ENCODE measurements at places on chromosomes 1 and 21.
A peak's percentile ranks its signal among the peaks of the same experiment; 100 is the strongest.

- peak; percentile 36 for DNase-seq
Measured at GRCh38 chr1:14039582-14040430, 339.8 kb downstream of the PRDM2 start.

- no peak for DNase-seq
Measured at GRCh38 chr1:168134642-168135041, 2.1 kb downstream of the GPR161 start.

GRCh38 chr1:25958465-25958864, 39.4 kb downstream of the PAFAH2 start:
- DNase-seq = peak; percentile 78

- no peak for DNase-seq
Measured at GRCh38 chr21:43187715-43188114, 18.9 kb downstream of the CRYAA start.

DNA sequence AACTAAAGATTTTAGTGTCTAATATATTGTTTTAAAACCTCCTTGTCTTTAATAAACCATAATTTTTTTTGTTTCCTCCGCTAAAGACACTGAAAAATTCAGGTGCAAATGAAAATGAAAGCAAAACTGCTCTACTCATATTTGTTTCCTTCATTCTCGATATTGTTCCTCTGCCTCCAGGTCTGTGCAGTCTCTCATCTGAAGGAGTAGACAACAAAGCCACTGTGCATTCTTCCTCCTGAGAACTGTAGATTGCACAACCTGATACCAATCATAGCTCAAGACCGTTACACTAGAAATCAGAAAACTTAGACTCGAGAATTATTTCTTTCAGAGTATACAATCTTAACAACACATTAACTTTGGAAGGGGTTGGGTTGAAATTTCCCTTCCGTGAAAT, 373.1 kb upstream of the CXADR start:
- DNase-seq = no peak

GRCh38 chr1:23699280-23700179, 7.9 kb downstream of the RPL11 start:
- peak; percentile 29 for DNase-seq

GRCh38 chr1:91804546-91805023, 81.4 kb downstream of the TGFBR3 start:
- peak; percentile 92 for DNase-seq

- peak; percentile 76 for DNase-seq
Measured at GRCh38 chr21:16194095-16194787, 464.5 kb downstream of the USP25 start.

GRCh38 chr1:7006996-7007871, 222.0 kb downstream of the CAMTA1 start:
- DNase-seq = no peak

DNA sequence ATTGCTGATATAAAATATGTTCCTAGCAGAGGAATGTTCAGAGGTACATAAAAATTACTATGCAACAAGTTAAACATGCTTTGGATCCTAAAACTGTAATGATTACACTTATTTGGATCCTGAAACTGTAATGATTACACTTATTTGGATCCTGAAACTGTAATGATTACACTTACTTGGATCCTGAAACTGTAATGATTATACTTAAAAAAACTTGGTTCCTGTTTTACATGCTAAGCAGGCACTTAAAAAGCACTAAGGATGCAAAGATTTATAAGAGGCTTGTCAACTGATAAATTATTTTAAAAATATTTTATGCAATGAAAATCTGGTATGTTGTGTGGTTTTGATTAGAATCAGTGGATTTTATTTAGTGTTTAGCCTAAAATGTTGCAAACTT, 47.7 kb downstream of the ZNHIT6 start:
- DNase-seq = no peak

- peak; percentile 14 for DNase-seq
Measured at GRCh38 chr1:100266741-100267140, 725 bp downstream of the RTCA start.

DNA sequence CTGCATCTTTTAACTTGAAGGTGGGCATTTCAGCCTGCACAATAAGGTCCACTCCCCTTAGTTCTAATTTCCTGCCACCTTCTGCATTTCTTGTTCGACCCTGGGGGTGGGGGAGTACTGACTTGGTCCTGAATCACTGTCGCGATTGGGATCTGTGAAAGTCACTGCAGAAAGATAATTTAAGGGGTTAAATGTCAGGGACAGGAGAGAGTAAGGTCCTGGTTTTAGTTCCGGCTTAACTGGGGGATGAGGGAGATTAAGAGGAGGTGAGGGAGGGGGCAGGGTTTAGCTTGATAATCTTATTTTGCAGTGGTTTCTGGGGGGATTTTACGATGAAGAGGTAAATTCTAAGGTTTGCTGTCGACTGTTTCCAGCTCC, 128.1 kb downstream of the MRPS6 start:
- DNase-seq = no peak

DNA sequence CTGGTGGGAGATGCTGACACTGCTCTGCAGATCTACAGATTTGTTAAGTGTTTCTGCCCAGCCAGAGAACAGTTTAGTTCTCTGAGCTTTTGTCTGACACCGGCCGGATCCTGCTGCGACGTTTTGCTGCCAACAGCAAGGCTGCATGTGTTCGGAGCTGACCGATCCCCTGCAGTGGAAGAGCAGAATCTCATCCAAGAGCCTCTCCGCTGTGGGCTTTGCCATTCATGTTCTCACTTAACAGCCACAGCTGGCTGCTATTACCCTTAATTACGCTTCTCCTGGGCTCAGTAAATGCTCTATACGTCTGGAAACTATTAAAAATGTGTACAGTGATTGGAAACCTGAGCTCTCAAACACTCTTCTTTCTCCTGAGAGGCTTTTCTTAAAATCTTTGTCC, 105.3 kb downstream of the BCAR3 start:
- DNase-seq = no peak

- no peak for DNase-seq
Measured at GRCh38 chr1:15755646-15756040, 3.0 kb upstream of the FBLIM1 start.

- no peak for DNase-seq
Measured at GRCh38 chr1:174815474-174815908, 184.3 kb upstream of the CACYBP start.

DNA sequence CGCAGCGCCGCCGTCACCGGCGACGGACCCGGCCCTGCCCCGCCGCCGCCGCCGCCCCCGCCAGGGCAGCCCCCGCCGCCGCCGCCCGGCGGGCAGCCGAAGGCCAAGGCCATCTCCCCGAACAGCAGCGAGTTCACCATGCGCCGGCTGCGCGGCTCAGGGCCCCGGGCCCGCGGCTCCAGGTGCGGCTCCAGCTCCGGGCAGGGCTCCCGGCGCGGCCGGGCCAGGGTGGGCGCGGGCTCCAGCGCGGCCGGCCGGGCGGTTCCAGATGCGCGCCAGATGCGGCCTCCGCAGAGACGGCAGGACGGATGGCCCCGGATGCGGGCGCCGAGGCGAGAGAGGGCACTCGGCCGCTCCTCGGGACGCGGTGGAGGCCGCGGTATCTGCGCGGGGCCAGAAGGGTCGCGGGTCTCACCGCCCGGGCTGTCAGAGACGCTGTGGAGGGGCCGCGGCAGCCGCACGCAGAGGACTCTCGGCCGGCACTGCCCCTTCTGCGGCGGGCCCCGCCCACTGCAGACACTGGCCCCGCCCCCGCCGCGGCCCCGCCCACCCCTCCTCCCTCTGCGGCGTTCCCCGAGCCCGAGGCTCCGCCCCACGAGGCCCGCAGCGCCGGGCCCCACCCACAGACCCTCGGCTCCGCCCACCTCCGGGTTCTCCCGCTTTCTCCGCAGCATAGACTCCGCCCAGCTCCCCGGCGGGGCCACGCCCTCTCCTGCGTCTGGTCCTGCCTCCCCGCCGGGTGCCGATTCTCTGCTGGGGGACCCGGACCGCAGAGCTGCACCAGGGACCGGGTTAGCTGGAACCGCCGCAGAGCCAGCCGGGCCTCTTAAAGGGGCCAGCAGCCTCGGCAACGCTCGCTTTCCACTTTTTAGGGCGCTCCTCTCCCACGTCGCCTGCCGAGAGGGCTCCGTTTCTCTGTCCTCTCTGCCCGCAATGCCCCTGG, at the start of gene IFFO2:
TSS of gene IFFO2 (minus strand) at position 484 of the 943 bp plus-strand sequence. CDS start at position 140, 344 bp downstream.
- DNase-seq = peak; percentile 95

GRCh38 chr1:48329486-48329885, 107.0 kb downstream of the SLC5A9 start:
- DNase-seq = no peak

- no peak for DNase-seq
Measured at GRCh38 chr1:247441606-247442005, 16.3 kb downstream of the OR2B11 start.

- no peak for DNase-seq
Measured at GRCh38 chr1:89878256-89878655, 57.4 kb downstream of the LRRC8D start.

- DNase-seq = no peak
Measured at GRCh38 chr1:65615859-65616258, 176.8 kb upstream of the PDE4B start.

DNA sequence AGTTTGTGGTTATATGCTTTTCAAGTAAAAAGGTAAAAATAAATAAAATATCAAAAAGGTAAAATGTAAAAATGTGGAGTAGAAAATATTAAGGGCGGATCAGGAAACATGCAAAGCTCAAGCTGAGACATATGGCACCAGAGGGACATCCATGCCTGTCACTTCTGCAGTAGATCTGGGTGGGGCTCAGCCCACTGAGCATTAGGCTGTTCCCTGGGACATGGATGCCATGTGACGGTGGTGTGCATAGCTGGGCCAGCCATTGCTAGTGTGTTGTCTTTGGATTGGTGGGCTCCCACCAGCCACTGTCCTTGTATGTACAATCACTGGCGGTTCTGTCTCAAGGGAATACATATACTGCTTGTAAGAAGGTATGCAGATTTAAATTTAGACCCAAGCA, 3.0 kb downstream of the TTC13 start:
- DNase-seq = no peak

- no peak for DNase-seq
Measured at GRCh38 chr1:181296180-181296579, 187.1 kb upstream of the CACNA1E start.

DNA sequence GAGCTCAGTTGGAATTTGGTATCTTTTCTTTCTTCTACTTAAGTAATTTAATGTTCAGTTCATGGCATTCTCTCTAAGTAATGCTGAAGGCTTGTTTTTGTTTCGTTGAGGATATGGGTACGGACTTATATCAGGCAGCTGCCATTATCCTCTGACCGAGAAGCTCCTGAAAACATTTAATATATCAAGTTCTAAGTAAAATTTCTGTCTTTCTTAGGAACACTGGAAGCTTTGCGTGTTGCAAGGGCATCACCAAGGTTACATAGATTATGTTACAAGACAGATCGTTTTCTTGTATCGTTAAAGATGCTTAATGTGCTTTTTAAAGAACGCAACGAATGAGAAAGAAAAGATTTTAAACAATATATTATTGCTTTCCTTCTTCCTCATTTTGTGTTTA, 1.0 kb upstream of the GALNT2 start:
- no peak for DNase-seq

DNA sequence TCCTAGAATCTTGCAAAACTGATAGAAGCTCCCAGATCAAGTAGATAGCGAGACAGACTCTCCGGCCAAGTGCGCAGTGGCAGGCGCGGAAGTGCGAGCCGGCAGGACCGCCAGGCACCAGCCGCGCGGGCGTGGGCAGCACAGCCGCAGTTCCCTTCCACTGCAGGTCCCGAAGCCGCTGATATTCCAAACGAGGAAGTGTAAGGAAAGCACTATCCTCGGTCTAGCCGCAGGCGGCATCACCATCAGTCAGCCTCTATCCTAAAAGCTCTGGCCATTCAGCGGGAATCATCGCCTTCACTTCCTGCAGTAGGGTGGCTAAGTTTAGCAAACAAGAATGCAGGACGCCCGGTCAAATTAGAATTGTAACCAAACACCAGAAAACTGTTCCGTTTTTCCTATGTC, 710 bp downstream of the GLRX2 start:
- peak; percentile 75 for DNase-seq

GRCh38 chr21:43859747-43860214, 5.2 kb upstream of the AGPAT3 start:
- no peak for DNase-seq

GRCh38 chr1:10519016-10519417, 44.3 kb downstream of the PEX14 start:
- DNase-seq = peak; percentile 36

DNA sequence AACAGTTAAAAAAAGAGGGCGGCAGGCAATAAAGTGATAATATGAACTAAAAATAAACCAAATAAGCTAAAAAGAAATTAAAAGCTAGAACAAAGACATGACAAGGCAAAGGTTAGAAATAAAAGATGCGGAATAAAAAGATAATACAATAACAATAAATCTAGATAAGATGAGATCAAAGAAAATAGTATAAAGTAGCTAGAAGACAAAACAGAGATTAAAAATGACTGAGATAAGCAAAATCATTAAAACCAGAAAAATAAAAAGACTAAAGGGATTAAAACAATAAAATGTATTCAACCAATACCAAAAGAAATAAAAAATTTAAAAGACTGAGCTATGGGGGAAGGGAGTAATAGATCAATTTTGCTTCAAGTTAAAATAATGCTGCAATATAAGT, 10.8 kb upstream of the SOX13 start:
- DNase-seq = no peak

DNA sequence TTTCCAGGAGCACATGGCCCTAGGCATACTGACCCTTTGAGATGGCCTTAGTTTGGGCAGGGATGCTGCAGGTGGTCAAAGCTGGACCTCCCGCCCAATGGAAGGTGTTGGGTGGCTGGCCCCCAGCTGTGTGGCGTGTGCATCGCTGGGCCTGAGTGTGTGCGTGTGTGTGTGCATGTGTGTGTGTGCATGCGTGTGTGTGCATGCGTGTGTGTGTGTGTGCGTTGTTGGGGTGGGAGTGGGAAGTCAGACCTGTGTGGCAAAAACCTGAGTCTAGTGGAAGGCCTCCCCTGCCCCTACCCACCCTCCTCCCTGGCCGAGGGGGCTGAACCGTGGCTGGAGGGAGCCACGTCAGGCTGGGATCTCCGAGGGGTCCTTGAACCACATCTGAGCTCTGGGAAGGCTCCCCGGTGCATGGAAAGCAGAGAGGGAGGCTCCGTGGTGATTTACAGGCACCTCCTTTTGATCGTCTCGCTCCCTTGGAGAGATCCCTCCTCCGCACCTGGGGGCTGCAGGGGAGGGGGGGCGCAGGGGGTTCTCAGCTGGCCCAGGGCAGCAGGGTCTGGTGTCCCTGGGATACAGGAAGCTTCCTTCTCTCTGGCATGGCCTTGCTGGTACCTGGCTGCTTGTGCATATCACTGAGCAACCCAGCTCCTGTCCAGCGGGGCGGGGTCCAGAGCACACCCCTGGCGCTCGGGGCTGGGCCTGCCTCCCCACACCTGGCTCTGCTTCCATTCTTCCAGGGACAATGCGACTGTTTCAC, 124.7 kb upstream of the WNT4 start:
- DNase-seq = no peak

DNA sequence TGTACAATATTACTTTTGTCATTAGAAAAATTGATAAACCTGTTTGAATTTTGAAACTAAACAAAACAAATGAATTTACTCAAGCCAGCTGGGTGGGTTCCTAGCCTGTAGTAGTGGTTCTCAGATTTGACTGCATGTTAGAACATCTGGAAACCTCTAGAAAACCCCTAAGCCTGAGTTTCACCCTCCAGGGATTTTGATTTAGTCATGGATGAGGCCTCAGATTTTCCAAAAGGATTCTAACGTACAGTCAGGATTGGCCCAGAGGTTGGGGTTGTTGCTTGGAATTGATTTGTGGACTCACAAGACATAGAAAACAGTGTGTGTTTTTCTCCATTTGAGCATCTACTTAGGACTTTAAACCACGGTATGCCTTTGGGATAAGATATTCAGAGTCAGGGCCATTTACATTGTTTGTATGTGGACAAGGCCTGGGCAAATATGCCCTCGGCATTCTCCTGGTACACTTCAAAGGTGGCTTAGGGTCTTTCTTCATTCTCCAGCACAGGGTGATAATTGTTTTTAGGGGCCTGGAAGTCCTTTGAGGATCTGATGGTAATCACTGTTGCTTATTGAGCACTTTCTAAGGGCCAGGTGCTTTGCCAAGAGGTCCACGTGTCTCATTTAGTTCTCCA, 42.6 kb downstream of the ATP5PO start:
- DNase-seq = no peak
